ENCODE measurements at places on chromosomes 13 and 19.

DNA sequence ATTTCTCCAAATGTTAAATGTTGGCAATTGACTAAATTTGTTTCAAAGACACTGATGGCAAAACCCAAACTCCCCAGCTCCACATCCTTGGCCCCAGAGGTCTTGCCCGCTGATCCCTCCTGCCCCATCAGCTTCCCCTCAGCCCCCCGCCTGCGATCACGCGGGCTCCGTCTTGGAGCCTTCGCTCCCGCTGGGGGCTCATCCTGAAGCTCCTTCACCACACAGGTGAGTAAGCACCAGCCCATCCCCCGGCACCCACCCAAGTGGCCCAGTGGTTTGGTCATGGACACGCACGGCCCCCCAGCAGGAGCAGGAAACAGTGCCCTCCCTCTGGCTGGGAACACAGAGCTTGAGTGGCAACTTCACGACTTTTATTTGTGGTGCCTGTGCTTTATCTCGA lies 14.9 kb downstream of the EPS8L1 start:
- no peak for DNase-seq
- H3K27me3 ChIP-seq = peaks cover 11% of the 10 kb centered on the region
- no peak overlapping the region for H3K27ac ChIP-seq
- no peak overlapping the region for H3K4me3 ChIP-seq
- peaks cover 20% of the 10 kb centered on the region for H3K4me1 ChIP-seq

- H3K36me3 ChIP-seq = peaks cover 45% of the 10 kb centered on the region
- no peak overlapping the region for H3K4me3 ChIP-seq
- H3K27ac ChIP-seq = no peak overlapping the region
- H3K4me1 ChIP-seq = no peaks in the 10 kb centered on the region
- DNase-seq = no peak
Measured at GRCh38 chr13:112510987-112511685, 76.8 kb downstream of the TUBGCP3 start.

GRCh38 chr19:19602136-19602712 lies 16.3 kb downstream of the PBX4 start:
- DNase-seq = no peak
- H3K27ac ChIP-seq = no peak overlapping the region
- no peaks in the 10 kb centered on the region for H3K36me3 ChIP-seq
- no peaks in the 10 kb centered on the region for H3K4me1 ChIP-seq
- H3K27me3 ChIP-seq = no peaks in the 10 kb centered on the region

DNA sequence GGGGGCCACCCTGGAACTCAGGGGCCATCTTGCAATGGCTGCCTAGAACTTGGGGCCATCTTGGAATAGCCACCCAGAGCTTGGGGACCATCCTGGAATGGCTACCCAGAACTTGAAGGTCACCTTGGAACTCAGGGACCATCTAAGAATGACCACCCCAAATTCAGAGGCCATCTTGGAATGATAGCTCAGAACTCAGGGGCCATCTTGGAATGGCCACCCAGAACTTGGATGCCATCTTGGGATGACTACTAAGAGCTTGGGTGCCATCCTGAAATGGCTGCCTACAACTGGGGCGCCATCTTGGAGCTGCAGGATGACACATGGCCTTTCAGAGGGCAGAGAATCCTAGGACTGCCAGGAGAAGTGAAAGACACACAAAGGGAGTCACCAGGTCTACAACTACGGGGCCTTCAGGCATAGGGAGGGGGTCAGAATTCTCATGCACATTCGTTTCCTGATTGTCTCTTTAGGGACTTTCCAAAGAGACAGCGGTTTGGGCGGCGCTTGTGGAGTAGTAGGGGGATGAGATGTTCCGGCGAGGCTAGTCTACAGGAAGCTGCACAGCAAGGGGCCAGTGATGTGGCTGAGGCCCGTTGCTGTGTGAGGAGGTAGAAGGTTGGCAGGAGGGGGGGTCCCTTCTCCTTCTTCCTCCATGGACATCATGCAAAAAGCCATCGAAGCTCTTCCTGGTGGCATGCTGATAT lies 125.0 kb downstream of the IER2 start:
- no peak overlapping the region for H3K4me3 ChIP-seq
- DNase-seq = no peak
- H3K36me3 ChIP-seq = no peaks in the 10 kb centered on the region
- H3K4me1 ChIP-seq = no peaks in the 10 kb centered on the region

DNA sequence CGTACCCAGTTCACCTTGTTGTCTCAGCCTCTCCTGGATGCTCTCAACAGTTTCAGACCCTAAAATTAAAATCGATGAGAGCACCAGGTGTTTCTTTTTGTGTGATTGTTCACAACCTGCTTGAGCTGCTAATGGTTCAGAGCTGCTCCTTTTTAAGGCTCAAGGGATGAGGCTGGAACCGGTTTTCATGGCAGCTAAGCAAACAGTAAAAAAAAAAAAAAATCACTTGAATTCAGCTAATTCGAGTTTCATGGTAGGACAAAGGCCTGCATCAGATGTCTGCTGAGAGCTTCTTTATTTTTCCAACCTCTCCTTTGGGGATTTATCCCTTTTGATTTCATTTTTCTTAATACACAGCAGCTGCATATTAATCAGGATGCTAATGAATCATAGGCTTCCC lies 6.5 kb downstream of the SYCE2 start:
- H3K36me3 ChIP-seq = no peaks in the 10 kb centered on the region
- H3K4me3 ChIP-seq = peak overlapping the region; percentile 0
- H3K27me3 ChIP-seq = no peaks in the 10 kb centered on the region
- DNase-seq = no peak
- peaks cover 12% of the 10 kb centered on the region for H3K4me1 ChIP-seq

GRCh38 chr13:97258801-97259200 lies 36.7 kb downstream of the MBNL2 start:
- peak overlapping the region; percentile 79 for H3K27ac ChIP-seq
- no peaks in the 10 kb centered on the region for H3K36me3 ChIP-seq

DNA sequence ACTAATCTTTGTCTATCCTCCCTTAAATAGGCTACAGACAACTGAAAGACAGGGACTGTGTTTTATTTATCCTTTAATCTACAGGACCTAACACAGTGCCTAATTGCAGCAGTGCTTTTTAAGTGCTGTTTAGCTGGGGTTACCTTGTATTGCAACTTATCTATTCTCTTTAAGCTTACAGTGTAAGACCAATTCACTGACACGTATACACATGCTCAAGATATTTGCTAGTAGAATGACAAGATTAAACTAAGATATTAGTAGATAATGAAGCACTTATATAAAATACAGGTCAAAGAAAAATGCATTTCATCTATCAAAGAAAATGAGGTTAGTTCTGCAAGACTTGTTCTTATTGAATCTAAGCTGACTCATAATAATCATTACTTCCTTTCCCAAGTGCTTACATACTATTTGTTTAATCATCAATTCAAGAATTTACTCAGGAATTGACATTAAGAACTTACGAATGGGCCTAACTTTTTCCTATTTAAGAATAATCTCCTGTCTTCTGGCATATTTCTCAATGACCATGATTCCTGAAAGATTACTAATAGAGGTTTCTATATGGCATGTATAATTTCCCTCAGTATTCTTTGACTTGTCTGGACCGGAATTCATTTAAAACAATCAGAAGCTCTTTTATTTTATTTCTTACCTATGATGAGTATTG lies 75.8 kb upstream of the MAB21L1 start:
- no peak overlapping the region for H3K4me3 ChIP-seq
- H3K36me3 ChIP-seq = no peaks in the 10 kb centered on the region

- no peak overlapping the region for H3K27ac ChIP-seq
- no peaks in the 10 kb centered on the region for H3K36me3 ChIP-seq
- peaks cover 3% of the 10 kb centered on the region for H3K4me1 ChIP-seq
- DNase-seq = no peak
- no peaks in the 10 kb centered on the region for H3K27me3 ChIP-seq
- no peak overlapping the region for H3K4me3 ChIP-seq
Measured at GRCh38 chr19:10003271-10003670, 7.0 kb downstream of the COL5A3 start.

DNA sequence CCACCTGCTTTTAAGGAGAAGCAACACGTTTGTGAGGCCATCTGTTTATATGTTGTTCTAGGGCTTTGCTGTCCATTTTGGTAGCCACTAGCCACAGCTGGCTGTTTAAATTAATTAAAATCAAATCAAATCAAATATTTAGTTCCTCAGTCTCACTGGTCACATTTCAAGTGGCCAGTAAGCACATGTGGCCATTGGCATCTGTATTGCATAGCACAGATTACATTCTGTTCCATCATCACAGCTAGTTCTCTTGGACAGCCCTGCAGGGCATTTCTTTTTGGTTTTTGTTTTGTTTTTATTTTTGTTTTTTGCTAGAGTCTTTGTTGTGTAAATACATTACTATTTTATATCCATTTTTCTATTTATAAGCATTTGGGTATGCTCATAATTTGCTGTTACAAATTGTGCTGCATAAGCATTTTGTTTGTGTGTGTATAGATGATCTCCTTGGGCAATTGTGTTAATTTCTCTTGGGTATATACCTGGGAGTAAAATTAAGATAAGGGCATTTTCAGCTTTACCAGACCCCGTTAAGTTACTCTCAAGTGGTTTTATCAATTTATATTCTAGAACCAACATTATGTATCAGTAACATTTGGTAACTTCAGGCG lies 31.3 kb downstream of the SAE1 start:
- no peaks in the 10 kb centered on the region for H3K27me3 ChIP-seq
- no peak overlapping the region for H3K27ac ChIP-seq
- peaks cover 18% of the 10 kb centered on the region for H3K4me1 ChIP-seq
- no peak for DNase-seq

DNA sequence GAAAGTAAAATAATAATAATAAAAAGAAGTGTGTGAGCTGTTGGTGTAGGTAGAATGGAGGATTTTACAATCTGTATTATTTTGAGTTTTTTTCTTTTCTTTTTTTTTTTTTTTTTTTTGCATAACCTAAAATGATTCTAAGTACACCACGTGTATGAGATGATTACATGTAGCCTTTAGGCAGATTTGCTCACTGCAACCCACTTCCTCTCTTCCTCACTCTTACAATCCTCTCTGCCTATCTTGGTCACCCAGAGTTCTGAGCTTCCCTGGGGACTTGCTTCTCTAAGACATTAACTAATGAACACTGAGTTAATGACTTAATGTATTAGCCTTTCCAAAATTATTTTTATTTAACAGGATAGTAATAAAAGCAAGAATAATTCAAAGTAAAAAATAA lies 1169.6 kb downstream of the EFNB2 start:
- no peaks in the 10 kb centered on the region for H3K4me1 ChIP-seq
- H3K27me3 ChIP-seq = no peaks in the 10 kb centered on the region
- no peak overlapping the region for H3K4me3 ChIP-seq
- H3K36me3 ChIP-seq = no peaks in the 10 kb centered on the region
- H3K27ac ChIP-seq = no peak overlapping the region

- H3K27me3 ChIP-seq = no peaks in the 10 kb centered on the region
- no peak for DNase-seq
- peaks cover 7% of the 10 kb centered on the region for H3K4me1 ChIP-seq
- H3K4me3 ChIP-seq = peak within 1 kb of the TSS; percentile 86
Measured at GRCh38 chr19:35268536-35269437, at the start of gene USF2. Gene USF2, plus strand, starts transcription at chr19:35268962. Its CDS starts 140 bp downstream, at chr19:35269102.

- no peaks in the 10 kb centered on the region for H3K27me3 ChIP-seq
- no peaks in the 10 kb centered on the region for H3K36me3 ChIP-seq
- H3K4me3 ChIP-seq = no peak overlapping the region
- DNase-seq = no peak
Measured at GRCh38 chr19:16027528-16027927, 48.8 kb upstream of the TPM4 start.

DNA sequence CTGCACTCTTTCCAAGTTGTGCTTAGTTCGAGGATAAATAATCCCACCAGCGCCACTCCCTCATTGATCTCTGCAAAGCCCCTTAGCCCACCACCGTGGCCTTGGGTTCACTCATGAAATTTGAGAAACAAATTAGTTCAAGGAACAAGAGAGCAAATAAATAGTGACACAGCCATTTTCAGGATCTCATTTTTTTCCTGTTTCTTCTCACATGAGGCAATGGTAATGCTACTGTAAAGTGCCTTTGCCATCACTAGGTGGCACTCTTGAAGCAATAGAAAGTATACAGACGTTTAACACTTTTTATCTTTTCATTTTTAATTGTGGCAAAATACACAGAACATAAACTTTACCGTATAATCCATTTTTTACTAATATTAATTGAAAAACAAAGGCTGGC lies 76.8 kb upstream of the ZNF835 start:
- H3K4me3 ChIP-seq = no peak overlapping the region
- H3K27ac ChIP-seq = no peak overlapping the region
- DNase-seq = no peak
- no peaks in the 10 kb centered on the region for H3K27me3 ChIP-seq

DNA sequence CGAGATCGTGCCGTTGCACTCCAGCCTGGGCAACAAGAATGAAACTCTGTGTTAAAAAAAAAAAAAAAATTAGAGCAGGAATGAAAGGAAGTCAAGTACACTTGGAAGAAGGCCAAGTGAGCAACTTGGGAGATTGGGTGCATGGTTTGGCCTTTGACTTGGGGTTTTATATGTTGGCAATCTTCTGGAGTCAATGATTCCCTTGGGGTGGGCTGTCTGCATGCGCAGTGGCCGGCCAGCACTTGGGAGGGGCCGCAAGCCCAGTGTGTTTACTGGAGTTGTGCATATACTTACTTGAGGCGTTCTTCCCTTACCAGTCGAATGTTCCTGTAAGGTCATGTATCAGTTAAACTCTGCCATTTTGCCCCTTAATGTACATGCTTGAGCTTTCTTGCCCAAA lies 103.9 kb downstream of the FAM216B start:
- no peaks in the 10 kb centered on the region for H3K27me3 ChIP-seq
- no peak overlapping the region for H3K27ac ChIP-seq
- no peaks in the 10 kb centered on the region for H3K36me3 ChIP-seq
- H3K4me1 ChIP-seq = no peaks in the 10 kb centered on the region

DNA sequence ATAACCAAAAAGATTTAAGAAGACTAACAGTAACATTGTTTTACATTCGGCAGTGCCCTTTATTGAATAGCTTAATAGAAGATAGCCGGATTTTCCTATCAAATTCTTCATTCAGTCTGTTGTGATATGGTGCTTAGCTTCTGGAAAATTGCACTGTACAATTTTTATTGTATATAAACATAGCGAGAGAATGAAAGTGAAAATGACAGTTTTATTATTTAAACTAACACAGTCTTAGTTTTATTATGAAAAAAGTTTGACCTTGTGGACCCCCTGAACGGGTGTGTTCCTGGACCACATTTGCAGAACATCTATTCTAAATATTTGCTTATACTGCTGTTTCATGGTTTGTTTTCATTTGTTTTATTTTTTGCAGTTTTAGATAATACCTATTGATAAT lies 8.6 kb downstream of the ITM2B start:
- DNase-seq = no peak
- H3K36me3 ChIP-seq = no peaks in the 10 kb centered on the region
- no peaks in the 10 kb centered on the region for H3K27me3 ChIP-seq
- H3K27ac ChIP-seq = no peak overlapping the region

DNA sequence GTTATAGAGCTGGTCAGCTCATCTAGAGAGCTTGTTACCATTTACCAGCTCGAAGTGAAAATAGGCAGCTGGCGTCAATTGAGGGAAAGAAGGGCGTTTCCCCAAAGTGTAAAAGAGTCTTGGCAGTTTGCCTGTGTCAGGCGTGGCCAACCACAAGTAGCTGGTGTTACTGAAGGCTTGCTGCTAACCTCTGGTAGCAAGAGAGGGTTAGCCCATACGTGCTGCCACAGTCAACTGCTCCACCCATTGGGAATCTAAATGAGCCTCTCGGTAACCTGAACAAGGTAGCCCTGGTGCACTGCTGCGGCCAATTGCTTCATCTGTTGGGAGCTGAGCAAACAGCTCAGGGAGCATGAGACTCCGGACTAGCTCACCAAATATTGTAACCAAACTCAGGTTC lies 314.9 kb upstream of the SLITRK5 start:
- no peak overlapping the region for H3K27ac ChIP-seq
- no peaks in the 10 kb centered on the region for H3K36me3 ChIP-seq
- no peaks in the 10 kb centered on the region for H3K4me1 ChIP-seq
- no peak for DNase-seq
- H3K4me3 ChIP-seq = no peak overlapping the region
- no peaks in the 10 kb centered on the region for H3K27me3 ChIP-seq

Measured in ascending aorta (tissue), 2 donors.